Psoas muscle (tissue), 8 donors: ENCODE measurements at places on chromosomes 4 and X.

GRCh38 chrX:10818651-10819050 is 198.3 kb upstream of the MID1 start:
- no peak for DNase-seq

GRCh38 chrX:36897690-36898089 is 110.5 kb upstream of the FAM47C start:
- DNase-seq: no peak

GRCh38 chrX:27336466-27337091 is 126.6 kb downstream of the PPP4R3C start:
- no peak for DNase-seq

GRCh38 chr4:17490575-17491059 is 21.3 kb downstream of the QDPR start:
- no peak for DNase-seq

DNA sequence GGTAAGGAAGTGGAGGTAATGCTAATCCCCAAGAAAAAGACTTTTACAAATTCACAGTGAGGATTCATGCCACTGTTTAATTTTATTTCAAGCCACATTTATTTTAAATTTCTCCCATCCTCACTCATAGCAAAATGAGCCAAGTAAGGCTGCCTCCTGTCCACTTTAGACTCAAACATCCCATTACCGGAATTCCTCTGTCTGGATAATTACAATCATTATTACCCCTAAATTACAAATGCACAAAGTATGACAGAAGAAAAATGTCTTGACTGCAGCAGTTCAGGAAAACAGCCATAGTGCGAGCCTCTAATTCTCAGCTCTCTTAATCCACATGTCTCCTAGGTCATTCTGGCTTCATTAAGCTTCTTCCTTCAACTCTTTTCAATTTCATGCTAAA is 57.0 kb downstream of the MAPK10 start:
- no peak for DNase-seq

DNA sequence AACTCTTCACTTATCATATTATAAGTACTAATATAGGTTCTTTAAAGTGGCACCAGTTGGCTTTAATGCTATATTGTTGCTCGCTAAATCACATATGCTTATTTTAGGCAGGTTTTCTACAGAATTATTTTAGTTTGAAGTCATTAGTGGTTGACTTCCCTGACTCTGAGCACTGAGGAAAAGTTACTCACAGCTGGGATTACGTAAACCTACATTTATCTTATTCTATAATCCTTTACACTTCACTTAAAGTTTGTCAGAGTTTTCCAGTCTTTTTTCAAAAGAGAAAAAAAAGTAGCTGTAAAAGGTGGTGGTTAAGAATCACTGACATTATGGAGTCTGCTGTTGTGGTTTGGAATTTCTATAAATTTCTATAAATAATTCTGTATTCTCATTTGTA is 5.8 kb downstream of the UGT2B4 start:
- no peak for DNase-seq

GRCh38 chr4:159171287-159171686 is 68.4 kb downstream of the RAPGEF2 start:
- no peak for DNase-seq

DNA sequence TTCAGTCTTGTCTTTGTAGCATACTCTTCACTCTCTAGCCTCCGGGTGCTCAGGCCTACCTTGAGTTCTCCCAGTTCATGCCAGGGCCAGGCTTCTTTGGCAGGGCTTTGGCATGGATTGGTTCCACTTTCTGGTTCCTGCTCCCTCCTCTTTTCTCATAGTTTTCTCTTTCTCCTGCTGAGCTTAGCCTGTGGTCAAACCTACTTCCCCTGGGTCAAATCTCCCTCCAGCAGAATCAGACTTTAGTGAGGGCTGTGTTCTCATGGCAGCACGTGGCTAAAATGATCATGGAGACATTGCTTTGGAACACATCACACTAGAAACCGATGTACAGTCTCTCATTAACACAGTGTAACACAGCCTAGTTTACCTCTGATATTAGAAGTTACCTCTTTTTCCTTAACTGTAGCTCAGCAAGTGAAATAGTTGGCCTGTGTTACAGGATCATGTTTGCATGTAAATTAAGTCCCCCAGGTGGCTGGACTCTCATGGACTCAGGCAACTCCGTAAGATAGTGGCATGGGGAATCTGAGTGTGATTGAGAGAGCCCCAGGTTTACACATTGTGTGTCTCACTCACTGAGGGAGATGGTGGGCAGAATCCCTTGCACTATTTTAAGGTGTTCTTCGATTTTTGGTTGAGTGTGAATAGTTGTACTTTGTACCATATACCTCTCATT is 13.3 kb downstream of the RAB9A start:
- no peak for DNase-seq

DNA sequence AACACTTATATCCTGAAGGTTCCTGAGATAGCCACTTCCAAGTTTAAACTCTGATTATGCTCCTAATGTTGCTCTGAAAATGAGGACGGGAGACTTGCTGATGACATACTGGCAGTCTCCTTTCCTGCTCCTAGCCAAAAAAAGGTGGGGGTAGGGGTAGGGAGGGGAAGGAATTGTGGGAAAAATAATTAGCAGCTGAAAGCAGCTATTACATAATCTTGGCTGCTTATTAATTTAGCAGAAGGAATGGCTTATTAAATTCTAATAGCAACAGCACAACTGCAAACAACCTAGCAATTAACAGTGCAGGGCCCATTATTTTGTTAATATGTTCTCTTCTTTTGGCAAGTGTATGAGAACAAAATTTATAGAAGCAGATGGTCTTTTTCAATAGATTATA is 2.0 kb upstream of the AP1S2 start:
- no peak for DNase-seq

DNA sequence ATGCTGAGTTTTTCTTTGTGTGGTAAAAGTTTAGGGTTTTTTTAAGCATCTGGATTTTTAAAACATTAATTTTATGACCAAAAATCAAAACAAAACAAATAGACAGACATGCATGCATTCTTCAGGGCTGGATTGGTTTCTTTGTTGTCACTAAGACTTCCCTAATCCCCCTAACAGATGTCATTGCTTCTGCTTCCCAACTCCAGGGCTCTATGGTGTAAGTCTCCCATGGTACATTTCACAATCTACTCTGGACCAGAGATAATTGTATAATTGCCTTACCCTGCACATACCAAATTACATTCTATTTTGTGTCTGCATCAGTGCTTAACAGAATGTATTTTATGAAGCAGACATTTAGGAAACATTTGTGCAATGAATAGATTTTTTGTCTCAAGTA is 529.1 kb upstream of the SMIM31 start:
- DNase-seq: no peak

- DNase-seq: no peak
Observed at GRCh38 chr4:13328591-13328990, 155.5 kb downstream of the RAB28 start.

DNA sequence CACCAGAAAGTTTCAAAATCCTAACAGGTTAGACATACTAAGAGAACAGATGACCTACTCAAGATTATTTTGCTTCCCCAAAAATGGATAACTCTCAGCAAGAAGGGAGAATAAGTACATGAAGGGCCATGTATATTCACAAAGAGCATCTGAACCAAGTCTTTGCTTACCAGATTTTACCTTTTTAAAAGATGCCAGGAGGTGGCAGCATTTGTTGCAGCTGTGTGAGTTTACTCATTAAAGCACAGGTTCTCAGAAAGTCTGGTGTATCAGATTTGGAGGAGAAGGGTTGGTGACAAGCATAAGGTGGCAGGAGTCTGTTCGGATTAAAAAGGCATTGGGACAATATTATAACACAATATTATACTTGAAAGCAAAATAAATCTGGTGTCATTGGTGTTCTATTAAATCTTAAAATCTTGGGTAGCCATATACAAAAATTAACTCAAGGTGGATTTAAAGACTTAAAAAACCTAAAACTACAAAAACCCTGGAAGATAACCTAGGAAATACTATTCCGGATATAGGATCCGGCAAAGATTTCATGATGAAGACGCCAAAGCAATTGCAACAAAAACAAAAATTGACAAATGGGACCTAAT is 51.3 kb upstream of the NFKB1 start:
- DNase-seq: no peak

GRCh38 chr4:181799561-181800069 is 443.6 kb upstream of the TENM3 start:
- DNase-seq: no peak

DNA sequence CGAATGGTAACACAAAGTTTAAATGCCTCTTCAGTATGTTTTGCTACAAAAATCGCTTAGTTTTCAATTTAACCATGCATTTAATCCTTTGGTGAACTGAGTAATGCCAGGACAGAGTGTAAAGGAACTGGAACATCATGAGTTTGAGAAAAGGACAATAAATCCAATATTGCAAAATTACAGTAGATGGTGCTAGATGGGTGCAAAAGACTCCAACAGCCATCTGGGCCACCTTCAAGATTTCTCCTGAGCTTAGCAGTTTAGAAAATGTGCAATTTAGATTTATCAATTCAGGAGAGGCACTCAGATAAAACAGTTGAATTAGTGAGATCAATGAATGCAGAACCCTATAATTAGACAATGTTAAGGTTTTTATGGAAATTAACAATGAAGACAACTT is 33.2 kb upstream of the MID1IP1 start:
- DNase-seq: no peak

DNA sequence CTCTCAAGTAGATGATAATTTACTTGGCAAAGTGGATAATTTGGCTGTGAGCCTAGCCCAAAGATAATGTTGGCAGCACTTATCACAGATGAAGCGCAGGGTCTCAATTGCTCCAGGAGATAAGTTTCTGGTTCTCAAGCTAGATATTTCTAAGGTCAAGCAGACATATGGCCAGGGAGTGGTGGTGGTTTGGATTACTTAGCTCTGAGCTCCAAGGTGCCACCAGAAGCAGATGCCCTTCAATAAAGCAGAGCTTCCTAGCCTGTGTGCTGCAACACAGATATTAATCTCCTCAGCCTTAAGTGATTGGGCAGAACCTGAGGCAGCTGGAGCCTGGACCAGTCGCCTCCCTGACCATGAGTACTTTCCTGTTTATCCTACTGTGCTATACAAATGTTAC is 79.2 kb upstream of the NALF2 start:
- no peak for DNase-seq

DNA sequence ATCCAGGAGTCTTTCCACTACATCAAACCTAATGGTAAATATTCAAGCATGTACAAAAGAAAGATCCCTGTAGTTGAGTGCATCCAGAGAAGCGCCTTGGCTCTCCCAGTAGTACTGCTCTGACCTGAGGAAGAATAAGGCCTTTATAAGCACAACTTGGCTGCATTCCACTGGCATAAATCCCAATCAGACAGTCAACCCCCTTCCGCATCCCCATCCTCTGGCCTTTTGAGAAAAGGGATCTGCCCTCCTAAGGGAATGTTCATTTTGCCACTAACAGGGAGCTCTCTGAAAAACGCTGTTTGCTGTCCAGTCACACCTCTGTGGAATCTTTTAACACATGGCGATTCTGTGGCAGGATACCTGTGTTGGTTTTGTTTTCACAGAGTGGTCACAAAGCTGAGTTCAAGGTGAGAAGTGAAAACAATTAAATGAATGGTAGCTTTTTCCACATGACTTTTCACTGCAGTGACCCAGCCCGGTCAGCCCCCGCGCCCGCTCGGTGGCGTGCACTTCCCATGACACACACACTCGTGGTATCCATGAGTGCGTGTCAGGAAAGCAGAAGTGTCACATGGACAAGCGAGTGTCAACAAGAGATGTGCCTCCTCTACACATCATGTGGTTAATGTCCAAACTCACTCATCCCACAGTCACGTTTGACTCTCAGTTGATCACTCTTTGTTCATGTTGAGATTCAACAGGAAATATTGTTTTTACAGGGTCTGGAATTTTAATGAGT is 112.2 kb upstream of the ENPP6 start:
- DNase-seq: peak; percentile 64

DNA sequence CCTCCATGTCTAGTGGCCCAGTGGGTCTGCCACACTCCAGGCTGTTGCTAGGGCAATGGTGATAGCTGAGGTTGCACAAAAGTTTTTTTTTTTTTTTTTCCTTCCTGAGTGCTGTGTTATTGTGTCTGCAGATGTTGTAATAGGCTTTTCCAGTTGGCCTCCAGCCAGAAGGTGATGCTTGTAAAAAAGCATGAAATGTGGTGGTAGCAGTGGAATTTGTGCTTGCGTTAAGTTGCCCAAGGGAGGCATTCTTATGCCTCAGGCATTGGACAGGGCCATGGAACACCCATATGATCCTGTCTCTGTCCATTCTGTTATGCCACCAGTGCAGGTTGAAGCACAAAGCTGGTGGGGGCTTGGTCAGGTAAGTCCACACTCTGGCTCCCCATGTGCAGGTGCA is 660.5 kb upstream of the SPANXN1 start:
- DNase-seq: no peak

GRCh38 chr4:96895826-96896225 is 1055.9 kb downstream of the PDHA2 start:
- no peak for DNase-seq

GRCh38 chr4:71609167-71609566 is 174.7 kb downstream of the GC start:
- no peak for DNase-seq

DNA sequence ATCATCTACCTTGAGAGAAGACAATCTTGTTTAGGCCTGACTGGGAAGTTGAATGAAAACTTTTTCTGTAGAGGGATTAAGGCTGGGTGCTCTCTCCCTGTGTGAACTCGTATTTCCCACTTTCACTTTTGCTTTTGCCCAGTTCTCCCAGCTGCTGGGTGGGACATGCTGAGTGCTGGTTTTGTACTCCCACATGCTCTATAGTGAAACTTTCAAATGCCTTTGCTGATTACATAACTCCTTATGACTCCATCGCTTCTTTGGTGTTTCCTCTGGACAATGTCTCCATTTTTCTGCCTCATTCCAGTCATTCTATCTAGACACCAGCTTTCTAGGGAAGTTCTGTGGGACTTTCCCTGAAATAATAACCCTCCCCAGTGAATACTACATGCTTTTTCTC is 100.5 kb downstream of the CLNK start:
- DNase-seq: no peak
